ENCODE measurements at places on chromosomes 3 and 15.

GRCh38 chr15:70505411-70505919, 257.9 kb downstream of the UACA start:
- ATAC-seq: no peak

DNA sequence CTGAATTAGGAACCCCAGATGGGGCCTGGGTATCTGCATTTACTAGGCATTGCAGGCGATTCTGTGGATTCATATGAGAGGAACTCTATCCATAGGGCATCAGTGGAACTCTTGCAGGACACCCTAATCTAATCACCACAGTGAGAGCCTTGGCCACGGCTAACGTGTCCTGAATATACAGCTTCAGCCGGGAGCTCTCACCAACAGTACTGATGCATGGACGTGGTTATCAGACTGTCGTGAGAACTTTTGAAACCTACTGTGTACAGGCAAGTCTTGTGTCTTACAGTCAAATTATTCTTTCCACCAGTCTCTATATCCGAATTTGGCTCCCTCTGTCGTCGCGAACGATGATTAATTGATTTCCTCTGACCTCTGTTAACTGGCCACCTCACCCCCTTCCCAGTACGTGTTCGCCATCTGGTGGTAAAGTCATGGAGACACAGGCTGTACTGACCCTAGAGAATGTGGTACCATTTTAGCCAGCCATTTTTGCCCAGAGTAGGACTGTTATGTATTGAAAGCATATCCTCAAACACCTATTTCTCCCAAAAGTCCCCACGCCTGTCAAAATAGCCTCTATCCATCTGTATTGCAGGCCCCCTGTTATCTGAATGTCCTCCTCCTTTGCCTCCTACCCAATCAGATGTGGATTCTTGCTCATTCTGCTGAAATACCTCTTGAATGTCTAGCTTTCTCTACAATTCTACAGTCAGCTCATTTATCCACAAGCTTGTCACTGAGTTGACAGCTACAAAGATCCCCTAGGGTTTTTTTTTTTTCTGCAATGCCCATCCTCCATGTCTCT, 39.7 kb downstream of the GLDN start:
- no peak for ATAC-seq

DNA sequence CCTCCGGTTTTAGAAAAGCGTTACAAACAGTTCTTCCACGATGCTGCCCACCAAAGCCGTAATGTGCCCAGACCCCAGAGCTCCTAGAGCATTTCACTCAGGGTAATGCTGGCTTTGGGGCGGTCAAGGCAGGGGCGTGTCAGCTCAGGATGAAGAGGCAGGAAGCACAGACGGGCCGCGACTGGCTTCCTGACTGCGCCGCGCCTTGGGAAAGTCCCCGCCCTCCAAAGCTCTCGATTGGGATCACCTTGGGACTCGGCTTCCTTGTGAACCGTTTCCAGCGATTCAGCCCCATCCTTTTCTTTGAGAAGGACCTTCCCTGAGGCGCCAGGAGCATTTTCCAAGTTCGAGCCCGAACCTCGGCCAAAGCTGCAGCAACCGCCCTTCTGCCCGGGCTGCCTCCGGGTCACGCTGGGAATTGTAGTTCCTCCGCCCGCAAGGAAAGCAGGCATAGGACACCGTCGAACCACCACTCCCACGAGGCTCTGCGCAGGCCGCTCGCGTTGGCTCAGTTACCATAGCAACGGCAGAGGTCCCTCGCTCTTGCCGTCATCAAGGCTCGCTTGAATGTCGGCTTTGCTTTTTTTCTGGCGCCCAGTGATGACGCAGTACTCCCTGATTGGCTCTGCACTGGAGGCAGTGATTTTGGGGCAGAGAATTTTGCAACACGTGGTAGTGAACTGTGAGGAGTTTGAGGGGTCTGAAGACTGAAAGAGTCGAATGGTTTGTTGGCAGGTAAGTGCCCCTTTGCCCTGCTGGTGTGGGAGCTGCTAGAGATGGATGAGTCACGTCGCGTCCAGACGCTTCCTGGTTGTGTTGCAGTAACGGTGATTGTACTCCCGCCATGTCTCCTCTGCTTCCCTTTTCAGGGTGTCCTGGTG, at the start of the genes CCDC191 and QTRT2:
CCDC191 (minus strand) TSS at position 397 of the 881 bp plus-strand sequence; CDS start at position 337, 60 bp downstream.
QTRT2 (plus strand) TSS at position 608 of the 881 bp plus-strand sequence. CDS start 8,521 bp downstream, outside the sequence.
- peak; percentile 99 for ATAC-seq

DNA sequence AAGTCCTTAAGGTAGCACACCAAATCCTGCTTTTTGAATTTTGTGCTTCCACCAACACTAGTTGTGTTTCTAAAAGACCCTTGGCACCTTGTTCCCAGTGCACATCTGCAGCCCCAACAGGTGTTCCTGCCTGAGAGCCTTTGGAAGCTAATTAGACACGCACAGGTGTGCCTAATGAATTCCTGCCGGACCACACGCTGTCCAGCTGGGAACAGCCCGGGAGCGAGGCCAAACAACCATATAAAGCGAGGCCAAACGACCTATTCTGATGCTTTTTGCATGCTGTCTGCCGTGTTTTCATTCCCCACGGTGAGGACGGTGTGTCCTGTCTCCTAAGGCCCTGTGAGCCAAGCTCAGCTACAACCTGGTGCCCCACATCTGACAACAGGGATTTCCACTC, 99.5 kb downstream of the ATG7 start:
- no peak for ATAC-seq

- no peak for ATAC-seq
These were observed 19.5 kb downstream of the SIAH2 start for GRCh38 chr3:150743508-150743907.

DNA sequence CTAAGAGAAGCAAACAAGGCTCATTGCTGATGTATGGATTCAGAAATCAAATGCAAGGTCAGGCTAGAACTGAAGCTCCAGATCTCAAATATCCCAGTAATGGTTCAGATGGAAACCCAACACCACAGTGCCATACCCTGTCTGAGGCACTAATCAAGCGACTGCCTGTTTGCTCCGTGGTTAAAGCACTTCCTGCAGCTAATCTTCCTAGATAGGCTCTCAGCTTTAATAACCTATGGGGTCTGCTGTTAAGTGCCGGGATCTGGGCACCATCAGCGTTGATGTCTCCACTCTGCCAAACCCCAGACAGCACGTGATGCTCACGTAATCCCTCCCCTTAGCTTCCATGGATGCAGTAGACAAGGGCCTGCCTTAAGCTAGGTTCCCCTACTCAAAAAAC, 262.6 kb downstream of the MECOM start:
- no peak for ATAC-seq

- ATAC-seq: no peak
These were observed 193.5 kb downstream of the C3orf38 start for GRCh38 chr3:88343264-88343663.

DNA sequence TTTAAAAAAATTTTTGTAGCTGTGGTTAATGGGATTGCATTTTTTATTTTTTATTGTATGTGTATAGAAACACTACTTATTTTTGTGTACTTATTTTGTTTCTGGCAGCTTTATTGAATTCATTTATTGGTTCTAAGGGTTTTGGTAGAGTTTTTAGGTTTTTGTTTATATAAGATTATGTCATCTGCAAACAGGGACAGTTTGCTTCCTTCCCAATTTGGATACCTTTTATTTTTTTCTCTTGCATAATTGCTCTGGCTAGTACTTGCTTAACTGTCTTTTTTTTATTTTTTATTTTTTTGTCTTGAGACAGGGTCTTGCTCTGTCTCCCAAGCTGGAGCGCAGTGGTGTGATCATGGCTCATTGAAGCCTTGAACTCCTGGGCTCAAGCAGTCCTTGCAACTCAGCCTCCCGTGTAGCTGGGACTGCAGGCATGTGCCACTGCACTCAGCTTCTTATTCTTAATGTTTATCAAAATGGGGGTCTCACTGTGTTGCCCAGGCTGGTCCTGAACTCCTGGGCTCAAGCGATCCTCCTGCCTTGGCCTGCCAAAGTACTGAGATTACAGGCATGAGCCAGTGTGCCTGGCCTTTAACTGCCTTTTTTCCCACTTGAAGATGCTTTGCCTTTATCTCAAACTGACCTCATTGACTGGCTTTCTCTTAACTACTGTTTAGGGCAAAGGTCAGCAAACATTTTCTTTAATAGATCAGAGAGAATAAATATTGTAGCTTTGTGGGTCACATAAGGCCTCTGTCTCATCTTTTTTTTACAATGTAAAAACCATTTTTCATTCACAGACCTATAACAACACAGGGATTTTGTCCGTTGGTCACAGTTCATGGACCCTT, 8.6 kb downstream of the TFG start:
- ATAC-seq: no peak

DNA sequence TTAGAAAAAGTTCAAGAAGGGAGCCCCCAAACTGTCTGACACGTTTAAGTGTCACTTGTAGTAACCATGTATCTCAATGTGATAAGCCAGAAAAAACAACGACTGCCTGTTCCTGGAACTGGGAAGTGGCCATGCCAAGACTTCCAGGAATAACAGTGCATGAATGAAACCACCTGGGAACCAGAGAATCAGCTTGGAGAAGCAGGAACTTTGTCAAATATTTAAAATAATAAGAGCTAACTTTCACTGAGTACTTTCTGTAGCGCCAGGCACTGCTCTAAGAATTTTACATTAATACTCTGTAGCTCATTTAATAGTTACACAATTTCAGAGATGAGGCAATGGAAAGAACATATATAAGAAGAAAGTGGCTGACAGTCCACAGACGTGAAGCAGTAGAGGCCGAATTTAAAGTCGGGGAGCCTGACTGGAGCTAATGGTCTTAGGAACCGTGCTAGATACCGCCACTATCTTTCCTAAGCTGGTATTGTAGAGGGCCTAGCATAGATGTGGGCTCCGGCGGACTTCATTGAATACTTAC, 876 bp downstream of the PLSCR1 start:
- peak; percentile 10 for ATAC-seq

DNA sequence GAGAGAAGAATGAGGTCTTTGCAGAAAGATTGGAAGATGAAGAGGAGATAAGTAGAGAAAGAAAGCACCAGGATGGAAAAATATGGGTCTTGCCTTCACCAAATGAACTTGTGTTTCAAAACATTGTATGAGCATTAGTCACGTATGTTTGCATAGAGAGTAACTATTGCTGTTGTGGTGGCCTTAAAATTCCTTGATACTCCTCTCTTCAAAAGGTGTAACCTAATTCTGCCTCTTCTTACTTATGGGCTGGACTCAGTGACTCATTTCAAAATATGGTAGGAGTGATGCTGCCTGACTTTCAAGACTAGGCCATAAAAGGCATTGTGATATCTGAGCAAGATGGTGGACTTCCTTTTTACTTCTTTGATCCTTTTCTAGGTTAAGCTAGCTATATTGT, 228.7 kb upstream of the ZNF385D start:
- ATAC-seq: no peak

DNA sequence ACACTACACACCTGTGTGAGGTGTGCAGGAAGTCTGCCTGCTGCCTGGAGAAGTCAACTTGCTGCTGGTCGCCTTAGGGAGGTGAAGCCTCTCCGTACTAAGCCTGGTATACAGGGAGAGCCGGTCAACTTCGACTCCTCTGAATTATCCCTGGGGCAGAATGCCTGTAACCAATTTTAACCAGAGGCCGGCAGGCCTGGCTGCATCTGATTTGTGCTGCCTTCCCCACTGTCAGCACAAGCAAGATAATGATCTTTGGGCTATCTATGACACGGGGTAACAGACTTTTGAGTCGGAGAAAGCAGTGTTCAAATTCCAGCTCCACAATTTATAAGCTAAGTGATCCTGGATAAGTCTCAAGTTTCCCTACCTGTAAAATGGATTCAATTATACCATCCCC, 42.3 kb downstream of the MAGEF1 start:
- no peak for ATAC-seq

- ATAC-seq: peak; percentile 96
These were observed 20.3 kb downstream of the FAM98B start for GRCh38 chr15:38474155-38474757.

DNA sequence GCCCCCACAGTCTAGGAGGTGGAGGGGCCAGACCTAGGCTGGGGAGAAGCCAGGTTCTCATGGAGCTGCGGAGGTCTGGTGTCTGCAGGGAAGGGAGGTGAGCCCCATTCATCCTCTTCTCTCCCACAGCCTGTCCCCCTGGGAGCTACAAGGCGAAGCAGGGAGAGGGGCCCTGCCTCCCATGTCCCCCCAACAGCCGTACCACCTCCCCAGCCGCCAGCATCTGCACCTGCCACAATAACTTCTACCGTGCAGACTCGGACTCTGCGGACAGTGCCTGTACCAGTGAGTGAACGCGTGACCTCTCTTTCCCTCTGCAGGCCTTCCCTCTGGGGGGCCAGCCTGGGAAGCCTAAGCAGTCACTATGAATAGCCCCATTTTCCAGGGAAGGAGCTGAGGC, 14.1 kb downstream of the EPHB3 start:
- no peak for ATAC-seq

GRCh38 chr15:40747685-40748631, 7.1 kb downstream of the RMDN3 start:
- ATAC-seq: no peak

- no peak for ATAC-seq
These were observed 3.6 kb upstream of the ANPEP start for GRCh38 chr15:89818287-89818686.

- no peak for ATAC-seq
These were observed 52.4 kb upstream of the NR2E3 start for GRCh38 chr15:71757741-71758530.

GRCh38 chr3:153897025-153897723, 224.0 kb upstream of the ARHGEF26 start:
- ATAC-seq: no peak

DNA sequence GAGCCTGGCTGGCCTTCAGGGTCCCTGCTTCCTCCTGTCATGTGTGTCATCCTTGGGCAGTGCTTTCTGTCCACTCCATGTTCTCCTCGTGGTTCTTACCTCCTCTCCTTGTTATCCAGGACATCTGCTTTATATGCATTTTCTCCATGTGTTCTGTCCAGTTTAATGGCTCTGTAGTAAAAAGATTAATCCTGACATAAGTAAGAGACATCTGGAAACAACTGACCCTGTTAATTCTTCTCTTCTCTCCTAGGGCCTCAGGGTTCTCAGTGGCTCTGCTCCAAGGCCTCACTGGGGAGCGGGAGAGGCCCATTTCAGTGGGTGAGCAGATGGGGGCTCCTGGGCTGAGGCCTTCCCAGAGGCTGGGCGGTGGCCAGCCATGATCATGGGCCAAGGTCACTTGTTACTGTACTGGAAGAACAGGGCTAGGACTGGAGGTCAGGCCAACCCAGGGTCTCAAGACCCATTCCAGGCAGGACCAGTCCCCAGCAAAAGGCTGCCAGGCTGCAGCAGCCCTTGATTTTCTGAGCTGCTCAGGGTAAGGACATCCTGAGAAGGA, 20.2 kb upstream of the CDCP1 start:
- ATAC-seq: no peak

DNA sequence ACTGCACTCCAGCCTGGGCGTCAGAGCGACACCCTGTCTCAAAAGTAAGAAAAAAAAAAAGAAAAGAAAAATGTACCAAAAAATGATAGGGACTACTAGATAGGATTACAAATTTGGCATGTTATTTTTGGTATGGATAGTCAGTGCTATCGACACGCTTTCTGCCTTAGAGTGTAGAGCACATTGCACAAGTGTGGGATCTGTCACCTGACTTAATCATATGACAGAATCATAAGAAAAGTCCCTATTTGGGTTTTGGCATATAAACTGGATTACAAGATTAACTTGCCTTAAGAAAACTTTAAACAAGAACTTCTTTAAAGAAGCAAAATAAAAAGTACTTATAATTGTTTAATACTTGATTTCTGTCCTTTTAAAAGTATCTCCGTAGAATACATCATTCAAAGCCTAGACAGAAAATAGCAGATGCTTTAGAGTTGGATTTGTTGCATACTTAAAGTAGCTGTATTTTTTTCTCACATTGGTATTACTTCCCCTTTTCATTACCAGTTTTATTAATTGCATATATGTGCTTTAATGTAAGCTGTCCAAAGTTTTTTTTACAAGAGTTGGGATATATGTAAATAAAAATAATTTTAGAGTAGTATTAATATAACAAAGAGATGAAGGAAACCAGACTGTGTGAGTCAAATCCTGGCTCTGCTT, 7.8 kb downstream of the ATP6V1A start:
- ATAC-seq: no peak

- no peak for ATAC-seq
These were observed 1.2 kb downstream of the CLN6 start for GRCh38 chr15:68228143-68228970.
